Upper lobe of left lung (tissue), 6 donors: ENCODE measurements at places on chromosomes 7 and 10. TPM values are rescaled to one million over a fixed set of nuclear protein-coding genes. Genes with fewer than 3 reads are reported as not detected.

PRPS1L1 gene
- not detected for total RNA-seq

UNCX gene
- total RNA-seq = not detected

AP3M1 gene
- total RNA-seq = 32.3 TPM

TEX36 gene
- not detected for total RNA-seq

LOXL4 gene
- total RNA-seq = 4.2 TPM

PON3 gene
- 33.8 TPM for total RNA-seq

GRCh38 chr7:80885757-80886156 is 33.1 kb downstream of the SEMA3C start:
- DNase-seq = no peak

DNA sequence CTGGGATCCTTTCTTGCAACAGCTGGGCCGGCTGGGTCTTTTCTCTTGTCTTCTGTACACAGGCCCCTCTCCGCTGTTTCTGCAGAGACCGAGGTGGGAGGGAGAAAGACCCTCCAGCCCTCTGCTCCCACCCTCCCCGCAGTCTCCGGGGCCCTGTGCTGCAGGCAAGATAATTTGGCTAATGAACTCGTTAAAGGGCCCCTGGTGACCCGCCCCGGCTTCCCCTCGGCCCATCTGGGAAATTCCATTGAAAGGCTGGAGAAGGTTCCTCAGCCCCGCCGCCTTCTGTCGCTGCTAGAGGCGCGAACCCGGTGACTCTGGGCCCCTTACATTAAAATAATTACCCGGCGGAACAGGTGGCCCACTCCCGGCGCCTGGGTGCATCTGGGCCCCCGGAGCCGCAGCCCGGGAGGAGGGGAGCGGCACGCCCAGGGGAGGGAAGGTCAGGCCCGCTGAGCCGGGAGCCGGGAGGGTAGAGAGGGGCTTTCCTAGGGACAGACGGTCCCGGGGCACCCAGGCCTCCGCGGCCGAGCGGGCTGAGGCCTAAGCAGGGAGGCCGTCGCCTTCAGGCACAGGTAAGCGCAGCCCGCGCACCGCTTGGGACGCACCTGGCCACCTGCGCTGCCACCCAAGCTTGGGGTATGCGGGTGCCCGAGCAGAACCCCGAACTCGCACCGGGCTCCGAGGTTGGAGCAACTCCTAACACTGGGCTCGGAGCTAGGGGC is 7.3 kb upstream of the MNX1 start:
- no peak for DNase-seq

DNA sequence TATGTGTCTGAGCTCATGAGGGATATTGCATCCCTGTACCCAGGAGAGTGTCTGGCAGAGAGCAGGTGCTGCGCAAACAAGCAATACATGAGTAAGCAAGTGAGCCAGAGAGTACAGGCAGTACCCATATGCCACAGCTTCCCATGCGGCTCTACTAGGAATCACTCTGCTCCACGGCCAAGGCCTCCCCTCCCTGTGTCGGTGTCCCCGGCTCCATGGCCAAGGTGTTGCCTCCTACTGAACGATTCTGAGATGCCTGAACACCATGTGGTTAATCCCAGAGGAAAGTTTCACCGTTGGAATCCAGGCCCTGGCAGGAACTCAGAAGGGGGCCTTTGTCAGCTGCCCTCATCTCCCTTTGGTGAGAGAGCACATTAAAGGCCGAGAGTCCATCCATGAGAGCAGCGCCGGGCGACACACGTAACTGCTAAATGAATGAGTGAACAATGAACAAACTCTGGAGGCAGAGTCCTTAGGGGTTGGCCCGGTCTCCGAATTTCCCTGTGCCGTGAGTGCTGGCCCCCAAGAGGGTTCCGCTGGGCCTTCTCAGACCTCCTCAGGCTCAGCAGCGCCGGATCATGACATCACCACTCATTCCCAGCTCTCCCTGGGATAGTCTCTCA is 136.0 kb upstream of the FAM20C start:
- no peak for DNase-seq

DNA sequence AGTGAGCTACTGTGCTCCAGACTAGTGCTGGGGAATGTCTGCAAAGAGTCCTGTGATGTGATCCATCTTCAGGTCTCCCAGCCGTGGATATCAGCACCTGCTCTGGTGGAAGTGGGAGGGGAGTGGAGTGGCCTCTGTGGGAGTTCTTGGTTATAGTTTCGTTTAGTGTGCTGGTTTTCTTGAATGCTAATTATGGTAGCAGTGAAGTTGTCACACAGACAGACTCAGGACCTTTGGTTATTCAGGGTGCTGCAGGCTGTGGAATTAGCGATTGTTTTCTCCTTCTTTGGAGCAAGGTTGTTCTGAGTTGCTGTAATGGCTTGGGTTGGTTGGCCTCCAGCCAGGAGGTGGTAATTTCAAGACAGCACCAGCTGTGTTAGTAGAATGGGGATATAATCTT is 132.7 kb upstream of the HGF start:
- DNase-seq = no peak

GRCh38 chr10:58511765-58512490 is 744 bp upstream of the BICC1 start:
- DNase-seq = no peak

GRCh38 chr10:125217990-125218675 is 57.8 kb upstream of the CTBP2 start:
- DNase-seq = no peak

- DNase-seq = no peak
These were observed 101.0 kb upstream of the JCAD start for GRCh38 chr10:30160271-30160982.

DNA sequence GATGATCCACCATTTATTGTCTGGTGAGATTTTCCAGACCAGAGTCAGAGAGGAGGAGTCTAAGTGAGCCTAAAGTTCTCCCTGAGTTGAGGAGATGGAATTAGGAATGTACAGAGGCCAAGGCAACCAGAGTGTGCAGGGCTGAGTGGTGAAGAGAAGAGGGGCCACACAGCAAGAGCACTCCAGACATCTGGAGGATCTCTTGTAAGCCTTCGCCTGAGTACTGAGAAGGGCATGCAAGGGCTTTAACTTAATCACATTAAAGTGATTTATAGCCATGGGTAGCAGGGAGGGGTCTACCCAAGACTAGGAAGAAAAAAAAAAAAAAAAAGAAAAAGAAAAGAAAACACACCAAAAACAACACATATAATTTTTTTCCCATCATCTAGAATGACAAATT is 1190.4 kb downstream of the GATA3 start:
- DNase-seq = no peak

- DNase-seq = no peak
These were observed 13.9 kb downstream of the PRTFDC1 start for GRCh38 chr10:24938525-24938924.

DNA sequence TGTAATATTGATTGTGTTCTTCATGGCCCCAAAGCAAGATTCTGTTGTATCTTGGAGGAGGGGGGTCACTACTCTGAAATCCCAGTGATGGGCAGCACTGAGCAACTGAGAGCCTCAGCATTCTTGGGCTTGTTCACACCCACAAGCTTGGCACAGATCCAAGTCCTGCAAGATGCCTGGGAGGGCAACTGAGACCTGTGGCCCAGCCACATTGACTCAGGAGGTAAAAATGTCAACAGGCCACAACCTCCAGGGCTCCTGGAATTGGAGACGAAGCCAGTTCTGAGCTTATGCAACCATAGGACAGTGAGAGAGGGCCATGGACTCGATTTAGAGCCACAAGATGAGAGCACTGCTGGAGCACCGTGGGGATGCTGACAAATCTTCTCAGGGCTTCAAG is 3.1 kb upstream of the DOCK1 start:
- peak; percentile 34 for DNase-seq

DNA sequence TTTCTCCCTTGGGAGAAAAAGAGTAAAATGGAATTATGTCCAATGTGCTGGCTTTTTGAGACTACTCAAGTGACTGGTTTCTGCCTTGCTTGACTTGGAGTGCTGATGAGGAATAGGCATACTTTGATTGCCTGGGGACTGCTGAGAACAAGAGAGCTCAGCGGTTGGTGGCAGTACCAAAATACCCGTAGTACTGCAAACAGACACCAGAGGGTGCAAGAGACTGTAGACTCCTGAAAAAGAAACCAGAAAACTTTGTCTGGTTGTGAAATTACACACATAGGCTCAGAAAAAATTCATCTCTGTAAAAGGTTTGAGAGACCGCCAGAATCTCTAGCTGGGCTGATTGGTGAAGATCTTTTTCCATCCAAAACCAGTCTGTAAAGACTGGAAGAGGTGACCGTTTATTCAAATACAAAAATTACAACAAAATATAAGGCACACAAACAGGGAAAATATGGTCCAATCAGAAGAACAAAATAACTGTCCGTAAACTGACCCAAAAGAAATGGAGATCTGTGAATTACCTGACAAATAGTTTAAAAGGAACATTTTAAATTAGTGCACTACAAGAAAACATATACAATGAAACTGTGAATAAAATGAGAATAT is 18.5 kb downstream of the BICC1 start:
- no peak for DNase-seq

DNA sequence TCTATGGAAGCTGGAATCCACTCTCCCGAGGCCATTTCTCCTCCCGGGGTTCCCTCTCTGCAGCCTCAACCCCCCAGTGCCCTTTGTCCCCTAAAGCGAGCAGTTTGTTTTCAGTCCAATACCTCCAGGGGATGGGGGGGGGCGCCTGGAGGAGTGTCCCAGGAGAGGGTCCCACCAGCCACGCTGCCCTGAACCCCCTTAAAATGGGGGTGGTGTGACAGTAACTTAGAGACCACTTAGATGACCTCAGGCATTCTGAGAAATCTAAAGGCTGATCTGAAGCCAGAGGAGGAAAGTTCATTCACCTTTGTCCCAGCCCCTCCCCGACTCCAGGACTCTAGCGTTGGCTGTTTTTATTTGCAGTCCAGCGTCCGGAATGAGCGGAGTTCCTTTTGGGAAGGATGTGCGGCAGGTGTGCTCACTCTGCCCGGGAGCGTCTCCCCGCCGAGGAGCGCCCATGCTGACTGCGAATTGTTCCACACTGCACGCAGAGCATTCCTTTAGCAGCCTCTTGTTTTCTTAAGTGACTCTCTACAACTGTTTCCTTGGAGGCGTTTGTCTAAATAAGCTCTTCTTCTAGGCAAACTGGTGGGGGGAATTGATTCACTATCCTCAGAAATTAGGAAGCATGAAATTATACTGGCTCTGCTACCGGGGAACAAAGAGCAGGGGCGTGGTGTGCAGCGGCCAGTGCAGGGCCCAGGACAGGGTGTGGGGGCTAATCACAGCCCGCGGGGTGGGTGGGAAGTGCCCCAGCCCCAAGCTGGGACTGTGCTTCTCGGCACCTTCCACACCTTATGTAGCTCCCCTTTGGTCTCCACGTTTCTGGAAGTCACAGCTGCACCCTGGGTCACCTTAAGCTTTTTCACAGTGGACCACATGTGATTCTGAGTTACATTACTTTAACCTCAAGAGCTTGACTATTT is 46.3 kb downstream of the SYPL1 start:
- DNase-seq = peak; percentile 71

DNA sequence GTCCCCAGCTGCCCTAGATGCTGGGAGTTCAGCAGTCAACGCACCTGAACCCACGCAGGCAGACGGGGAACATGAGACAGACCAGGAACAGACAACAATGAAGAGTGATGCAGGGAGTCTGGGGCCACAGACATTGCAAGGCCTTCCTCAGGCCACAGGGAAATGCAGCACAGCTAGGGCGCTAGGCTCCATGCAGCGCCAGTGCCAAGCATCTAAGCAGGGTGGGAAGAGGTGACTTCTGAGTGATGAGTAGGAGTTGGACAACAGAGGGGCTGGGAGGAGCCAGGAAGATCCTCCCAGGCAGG is 7.7 kb upstream of the RET start:
- no peak for DNase-seq

DNA sequence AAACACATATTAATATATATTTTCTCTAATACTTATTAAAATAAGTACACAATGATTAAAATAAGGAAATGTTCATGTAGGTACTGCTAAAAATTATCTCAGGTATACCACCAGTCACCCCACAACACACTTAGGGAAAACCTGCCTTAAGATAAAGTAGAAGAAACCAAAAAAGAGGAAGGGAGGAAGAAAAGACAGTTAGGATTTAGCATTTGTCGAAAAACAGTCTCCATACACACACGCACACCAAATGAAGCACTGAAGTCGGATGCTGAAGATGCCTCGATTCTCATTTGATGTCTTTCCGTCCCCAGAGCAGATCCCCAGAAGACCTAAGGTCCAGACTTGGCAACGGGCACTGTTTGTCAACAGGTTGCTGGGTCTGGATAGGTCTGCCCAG is 30.0 kb upstream of the ARID5B start:
- no peak for DNase-seq

- DNase-seq = no peak
These were observed 169.3 kb downstream of the CHN2 start for GRCh38 chr7:29363636-29364425.

DNA sequence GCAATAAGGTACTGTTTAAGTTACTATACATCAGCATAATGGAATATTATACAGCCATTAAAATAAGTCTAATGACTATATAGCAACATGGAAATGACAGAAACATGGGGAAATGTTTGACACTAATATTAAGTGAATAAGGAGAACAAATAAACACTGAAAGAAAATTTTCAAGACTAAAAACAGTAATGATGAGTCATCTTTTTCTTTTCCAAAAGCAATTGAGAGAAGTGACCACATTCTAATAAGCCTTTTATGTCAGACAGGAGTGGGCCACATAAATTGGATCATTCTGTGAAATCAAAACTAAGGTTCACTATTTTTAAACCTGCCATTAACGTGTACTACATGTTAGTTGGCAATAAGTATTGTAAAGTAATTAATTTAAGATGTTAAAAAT is 187.5 kb downstream of the AHR start:
- DNase-seq = no peak

DNA sequence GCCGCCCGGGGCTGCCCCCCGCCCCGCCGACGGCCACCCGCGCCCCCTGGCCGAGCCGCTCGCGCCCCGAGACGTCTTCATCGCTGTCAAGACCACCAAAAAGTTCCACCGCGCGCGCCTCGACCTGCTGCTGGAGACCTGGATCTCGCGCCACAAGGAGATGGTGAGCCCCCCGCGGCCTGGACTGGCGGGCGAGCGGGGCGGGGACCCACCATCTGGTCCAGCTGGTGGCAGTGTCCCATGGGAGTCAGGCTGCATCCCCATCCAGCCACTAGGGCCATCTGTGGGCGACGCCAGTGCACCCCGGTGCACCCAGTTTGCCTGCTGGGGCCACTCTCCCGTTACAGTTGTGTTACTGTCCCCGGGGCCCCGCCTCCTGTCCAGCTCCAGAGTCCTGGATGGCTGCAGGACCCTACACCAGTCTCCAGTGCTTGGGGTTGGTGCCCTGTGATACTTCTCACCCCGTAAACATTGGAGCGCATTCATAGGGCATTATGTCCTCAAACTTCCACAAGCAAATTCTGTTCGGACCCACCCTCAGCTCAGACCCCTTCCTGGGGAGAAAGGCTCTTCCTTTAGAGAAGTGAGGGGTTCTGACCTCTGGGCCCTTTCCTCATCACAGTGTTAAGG is 672 bp downstream of the LFNG start:
- peak; percentile 58 for DNase-seq
